ENCODE measurements at places on chromosomes 12 and 14.

DNA sequence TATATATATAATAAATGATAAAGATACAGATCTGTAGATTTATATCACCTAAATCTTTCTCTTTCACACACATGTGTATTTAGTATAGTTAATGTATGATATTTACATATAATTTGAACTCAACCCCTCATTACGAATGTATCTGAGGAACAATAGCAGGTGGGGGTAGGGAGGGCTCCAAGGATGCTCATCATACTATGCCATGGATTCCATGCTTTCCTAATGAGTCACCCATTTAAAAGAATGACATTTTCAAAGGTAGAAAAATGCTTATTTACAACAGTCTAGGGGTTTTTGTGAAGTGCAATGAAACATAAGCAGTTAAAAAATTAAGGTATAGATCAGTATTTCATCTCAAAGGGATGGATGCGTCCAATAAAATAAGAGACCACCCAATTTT lies 181.6 kb downstream of the SOX5 start:
- DNase-seq, result no peak

GRCh38 chr14:30020687-30021086 lies 93.0 kb upstream of the PRKD1 start:
- no peak for DNase-seq

GRCh38 chr12:75923964-75924666 lies 107.5 kb downstream of the PHLDA1 start:
- no peak for DNase-seq

- DNase-seq, result no peak
Measured at GRCh38 chr14:94857950-94858349, 88.0 kb upstream of the GSC start.

GRCh38 chr14:96416292-96416691 lies 24.4 kb downstream of the AK7 start:
- no peak for DNase-seq

DNA sequence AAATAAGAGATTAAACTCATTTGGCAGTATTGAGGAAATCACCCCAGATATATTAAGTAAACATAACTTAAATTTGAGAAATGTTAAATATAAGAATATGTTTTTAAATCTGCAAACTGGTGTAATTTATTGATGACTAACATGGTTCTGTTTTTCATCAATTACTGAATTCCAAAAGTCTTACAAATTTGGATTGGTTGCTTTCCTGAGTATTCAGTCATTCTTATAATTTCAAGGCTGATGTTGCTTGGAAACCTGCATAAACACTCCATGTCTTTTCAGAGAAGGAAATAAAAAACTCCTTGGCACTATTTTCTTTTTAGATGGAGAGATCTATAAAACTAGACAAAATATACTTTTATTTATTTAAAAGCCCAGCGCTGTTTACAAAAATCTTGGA lies 71.7 kb downstream of the NOVA1 start:
- DNase-seq, result no peak

Measured in left renal cortex interstitium (tissue), 4 donors.